ENCODE measurements at places on chromosomes 7 and 10.

DNA sequence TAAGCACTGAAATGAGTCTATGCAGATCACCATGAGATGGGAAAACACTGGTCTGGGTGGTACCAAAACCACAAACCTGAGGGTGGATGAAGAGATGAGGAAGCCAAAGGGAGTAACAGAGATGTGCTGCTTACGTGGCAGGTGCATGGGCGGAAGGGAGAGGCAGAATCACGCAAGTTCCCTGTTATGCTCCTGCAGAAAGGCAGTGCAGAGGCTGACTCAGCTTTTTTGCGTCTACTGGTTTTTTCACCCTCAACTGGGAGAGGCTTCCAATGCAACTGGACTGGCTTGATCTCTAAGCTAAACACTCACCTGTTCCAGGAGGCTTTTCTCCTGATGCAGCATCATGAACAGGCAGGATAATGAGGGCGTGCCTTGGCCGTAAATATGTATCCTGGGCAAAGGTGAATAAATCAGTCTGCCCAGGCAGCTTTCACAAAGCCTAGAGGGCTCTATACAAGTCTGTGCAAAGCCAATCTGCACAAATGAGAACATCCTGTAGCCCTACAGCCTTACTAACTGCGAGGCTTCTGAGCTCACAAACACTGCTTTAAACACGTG, 95.4 kb upstream of the AFAP1L2 start:
- DNase-seq, result peak; percentile 64

DNA sequence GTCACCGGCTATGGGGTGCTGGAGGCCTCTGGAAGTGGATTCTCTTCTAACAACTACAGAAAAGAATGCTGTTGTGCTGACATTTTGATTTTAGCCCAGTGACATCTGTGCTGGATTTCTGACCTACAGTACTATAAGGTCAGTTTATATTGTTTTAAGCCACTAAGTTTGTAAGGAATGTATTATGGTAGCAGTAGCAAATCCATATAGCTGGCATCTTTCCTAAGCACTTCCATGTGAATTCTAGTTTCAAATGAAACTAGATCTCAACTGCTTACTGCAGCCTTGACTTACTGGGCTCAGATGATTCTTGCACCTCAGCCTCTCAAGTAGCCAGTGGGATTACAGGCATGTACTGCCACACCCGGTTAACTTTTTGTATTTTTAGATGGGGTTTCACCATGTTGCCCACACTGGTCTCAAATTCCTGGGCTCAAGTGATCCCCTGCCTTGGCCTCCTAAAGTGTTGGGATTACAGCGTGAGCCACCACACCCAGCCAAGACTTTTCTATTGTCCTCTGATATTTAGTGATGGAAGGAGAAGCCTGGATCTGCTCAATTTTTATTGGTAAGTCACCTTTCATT, 414.0 kb downstream of the PHTF2 start:
- DNase-seq, result no peak

DNA sequence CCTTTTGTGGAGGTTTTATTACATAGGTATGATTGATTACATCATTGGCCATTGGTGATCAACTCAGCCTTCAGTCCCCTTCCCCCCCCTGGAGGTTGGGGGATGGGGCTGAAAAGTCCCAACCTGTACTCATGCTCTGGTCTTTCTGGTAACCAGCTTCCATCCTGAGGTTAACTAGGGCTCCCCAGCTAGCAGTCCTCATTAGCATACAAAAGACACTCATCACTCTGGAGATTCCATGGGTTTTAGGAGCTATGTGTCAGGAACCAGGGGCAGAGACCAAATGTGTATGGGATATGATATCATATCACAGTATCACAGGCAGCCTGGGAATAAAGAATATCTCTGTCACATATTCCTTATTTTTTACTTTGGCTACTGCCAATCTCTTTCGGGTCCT, 13.6 kb downstream of the CCSER2 start:
- no peak for DNase-seq

DNA sequence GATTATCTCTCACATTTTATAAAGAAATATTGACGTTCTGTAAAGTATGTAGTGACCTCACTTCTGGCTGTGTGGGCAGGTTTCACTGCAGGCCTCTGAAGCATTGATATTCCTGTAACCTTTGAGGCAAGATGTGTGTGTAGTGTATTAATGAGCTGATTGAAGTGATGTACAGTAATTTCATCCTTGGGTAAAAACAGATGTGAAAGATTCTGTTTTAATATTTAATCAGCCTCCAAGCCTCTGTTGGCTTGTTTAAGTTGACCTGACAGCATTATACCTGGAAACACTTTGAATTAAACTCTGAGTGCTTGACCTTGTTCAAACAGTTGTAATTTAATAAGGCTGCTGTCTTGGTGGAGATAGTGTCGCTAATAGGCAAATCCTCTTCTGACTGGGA, 74.9 kb downstream of the KAT6B start:
- DNase-seq, result no peak

GRCh38 chr7:131919920-131920709, 363.7 kb upstream of the PODXL start:
- DNase-seq, result no peak

DNA sequence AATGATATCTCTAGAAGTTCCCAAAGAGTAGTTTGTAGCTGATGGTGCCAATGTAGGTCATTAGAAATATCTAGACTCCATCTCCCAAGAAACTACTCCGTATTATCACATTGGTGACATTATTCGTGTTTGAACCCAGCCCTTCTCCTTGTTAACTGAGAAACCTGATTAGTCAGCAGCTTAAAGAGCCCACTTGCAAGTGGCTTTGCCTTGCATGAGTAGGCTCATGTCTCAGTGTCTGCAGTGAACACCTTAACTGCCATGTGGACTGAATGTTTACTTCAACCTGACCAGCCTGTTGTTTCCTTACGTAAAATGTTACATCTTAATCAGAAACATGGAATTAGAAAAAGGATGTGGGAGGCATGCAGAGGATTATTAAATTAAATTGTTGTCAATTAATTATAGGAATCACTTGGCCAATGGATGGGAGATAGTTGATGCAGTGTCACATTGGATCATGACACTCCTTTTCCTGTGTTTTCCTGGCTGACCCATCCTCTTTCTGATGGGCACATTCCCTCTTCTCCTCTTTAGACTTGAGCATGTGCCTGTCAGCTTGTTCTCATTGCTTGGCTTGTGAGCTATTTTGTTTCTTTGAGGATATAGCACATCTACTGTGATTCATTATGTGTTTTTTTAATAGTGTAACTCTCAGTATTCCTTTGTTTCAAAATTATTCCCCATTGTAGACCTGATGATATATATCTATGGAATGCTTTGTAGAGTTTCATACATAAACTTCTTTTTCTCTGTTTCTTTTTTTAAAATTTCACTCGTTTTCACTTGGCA, 18.0 kb downstream of the STARD3NL start:
- no peak for DNase-seq

GRCh38 chr7:110400411-110400810, 690.5 kb upstream of the LRRN3 start:
- DNase-seq, result no peak

DNA sequence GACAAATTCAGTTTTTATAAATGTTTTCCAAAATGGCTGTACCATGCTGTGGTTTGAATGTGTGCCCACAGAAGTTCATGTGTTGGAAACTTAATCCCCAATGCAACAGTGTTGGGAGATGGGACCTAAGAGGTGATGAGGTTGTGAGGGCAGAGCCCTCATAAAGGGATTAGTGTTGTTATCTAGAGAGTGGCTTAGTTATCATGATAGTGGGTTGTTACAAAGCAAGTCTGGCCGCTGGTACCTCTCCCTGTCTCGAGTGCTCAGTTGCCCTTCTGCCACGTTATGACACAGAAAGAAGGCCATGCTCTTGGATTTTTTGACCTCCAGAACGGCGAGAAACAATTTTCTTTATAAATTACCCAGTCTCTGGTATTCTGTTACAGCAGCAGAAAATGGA, 119.0 kb downstream of the BTAF1 start:
- no peak for DNase-seq

DNA sequence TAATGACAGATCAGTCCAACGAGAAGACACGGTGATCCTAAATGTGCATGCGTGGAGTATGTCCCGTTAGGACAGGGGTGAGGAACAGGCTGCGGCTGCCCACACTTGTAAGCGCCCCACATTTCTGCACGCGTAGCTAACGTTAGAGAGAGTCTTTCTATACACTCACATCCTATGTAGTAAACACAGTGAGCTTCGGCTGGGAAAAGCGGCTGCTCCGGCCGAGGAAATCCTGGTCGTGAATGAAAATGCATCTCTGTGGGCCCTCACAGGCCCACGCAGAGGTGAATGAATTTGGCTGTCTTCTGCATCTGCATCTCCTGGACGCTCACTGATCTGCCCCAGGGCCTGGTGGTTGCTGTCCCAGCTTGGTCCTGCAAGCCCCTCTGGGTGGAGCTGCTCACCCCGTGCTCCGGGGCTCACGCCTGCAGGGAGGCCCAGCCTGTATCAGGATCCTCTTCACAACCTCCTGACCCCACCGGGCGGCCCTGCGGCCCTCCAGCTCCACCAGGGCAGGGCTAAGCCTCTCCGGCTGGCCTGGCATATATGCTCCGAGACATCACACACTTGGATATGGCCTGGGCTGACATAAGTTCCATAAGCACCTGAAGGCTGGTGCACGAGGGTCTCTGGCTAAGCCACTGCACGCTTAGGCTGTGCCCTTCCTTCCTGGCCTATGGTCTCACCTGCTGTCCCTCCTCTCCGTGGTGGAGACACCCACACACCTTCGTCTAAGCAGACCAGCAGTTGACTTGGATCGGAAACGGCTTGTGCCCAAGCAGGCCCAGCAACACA, 117.9 kb upstream of the DIP2C start:
- DNase-seq, result no peak

DNA sequence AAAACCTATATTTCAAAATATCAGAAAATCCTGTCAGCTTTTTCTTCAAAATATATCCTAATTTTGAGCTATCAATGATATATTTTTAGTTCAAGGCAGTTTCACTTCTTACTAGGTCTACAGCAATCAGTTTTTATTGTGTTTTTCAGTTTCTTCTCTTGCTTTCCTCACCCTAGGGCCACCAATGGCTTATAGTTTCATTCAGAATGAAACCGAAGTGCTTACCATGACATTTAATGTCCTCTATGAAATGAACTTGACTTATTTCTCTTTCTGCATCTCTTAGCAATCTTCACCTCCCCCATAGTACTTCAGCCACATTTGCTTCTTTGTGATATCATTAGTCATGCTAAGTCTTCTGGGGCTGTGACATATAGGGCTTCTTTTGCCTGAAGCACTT, 100.3 kb downstream of the ARL5B start:
- DNase-seq, result no peak

- no peak for DNase-seq
Observed at GRCh38 chr7:130397758-130398073, 17.4 kb downstream of the CPA1 start.

DNA sequence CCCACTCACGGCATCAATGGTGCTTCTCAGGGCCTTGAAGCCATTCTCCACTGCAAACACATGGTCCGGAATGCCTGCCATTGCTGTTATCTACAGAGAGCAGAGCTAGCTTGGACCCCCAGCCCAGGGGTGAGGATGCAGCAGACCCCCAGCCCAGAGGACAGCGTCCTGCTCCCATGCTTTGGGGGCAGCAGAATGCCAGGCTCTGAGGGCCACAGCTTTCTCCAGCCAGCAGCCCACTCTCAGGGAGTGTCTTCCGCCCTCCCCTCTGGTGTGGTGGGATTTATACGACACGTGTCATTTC, 48.1 kb upstream of the MSMB start:
- DNase-seq, result no peak

Data from activated CD8-positive, alpha-beta T cell treated with anti-CD3 and anti-CD28 coated beads, Interleukin-2, amount 10 ng/mL, durations not matched to agents 7 days and 5 days (primary cell).